HFF-Myc (cell line): ENCODE measurements at places on chromosomes 7 and 10.

- no peak for DNase-seq
These were observed 663 bp downstream of the VPS37D start for GRCh38 chr7:73668103-73668885.

DNA sequence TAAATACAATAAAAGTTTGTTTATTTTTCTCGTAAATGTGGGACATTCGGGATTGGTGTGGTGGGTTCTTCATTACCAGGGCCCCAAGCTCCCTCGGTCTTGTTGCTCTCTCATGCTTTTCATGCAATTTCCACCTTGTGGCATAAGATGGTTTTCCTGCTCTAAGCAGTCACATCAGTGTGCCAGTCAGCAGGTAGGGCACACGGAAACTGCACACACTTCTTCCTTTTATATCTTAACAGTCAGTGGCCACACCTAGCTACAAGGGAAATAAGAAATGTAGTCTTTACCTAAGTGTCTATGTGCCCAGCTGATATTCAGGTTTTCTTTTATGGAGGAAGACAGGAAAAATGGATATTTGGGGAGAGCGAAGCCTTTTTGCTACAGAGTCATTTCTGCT lies 6.5 kb downstream of the TAF5 start:
- no peak for DNase-seq

GRCh38 chr10:69345402-69345801 lies 67.1 kb downstream of the HK1 start:
- no peak for DNase-seq

DNA sequence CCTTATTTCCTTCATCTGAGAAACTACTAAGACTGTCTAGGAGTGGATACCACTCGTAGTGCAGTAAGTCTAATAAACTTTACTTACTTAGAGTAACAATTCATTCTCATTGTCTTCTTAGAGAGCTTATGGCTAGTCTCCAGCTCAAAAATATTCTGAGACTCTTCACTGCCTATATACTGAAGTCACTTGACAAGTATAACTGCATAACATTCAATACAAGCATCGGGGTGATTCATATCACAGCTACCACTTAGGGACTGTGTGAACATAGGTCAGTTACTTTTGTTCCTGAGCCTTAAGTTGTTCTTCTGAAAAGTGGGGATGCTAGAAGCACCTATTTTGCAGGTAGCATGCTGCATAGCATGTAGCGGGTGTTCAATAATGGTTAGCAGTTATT lies 111.0 kb downstream of the HTR7 start:
- no peak for DNase-seq

DNA sequence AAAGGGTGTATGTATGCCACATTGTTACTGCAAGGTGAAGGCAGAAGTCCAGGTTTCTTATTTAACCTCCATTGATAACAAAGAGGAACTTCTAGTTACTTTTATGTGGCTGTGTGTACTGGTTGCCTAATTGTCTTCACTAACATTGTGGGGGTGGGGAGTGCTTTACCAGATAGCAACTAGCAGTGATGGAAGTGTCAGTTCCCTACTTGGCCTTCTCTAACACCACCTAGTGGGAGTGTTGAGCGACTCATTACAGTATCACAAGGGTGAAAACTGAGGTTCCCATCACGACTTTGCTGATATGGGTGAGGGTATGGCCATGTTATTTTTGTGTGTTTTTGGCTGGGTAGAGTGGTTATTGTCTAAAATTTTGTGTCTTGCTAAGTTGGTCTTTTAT lies 274.4 kb downstream of the THSD7A start:
- no peak for DNase-seq

- peak; percentile 68 for DNase-seq
These were observed at the start of gene PITX3 for GRCh38 chr10:102241444-102242117. Gene PITX3 (minus strand): TSS chr10:102241512. CDS start chr10:102232080, 9,432 bp downstream.

DNA sequence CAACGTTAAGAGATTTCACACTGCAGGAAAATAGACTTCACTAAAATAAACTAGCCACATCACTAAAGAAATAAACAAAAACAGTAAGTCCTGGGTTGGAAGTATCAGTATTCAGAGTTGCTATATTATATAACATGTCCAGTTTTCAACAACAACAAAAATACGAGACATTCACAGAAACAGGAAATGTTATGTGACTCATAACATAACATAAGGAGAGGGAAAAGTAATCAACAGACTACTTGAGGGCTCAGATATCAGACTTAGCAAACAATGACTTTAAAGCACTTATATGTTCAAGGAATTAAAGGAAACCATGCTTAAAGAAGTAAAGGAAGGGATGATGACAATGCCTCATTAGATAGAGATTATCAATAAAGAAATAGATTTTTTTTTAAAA lies 73.5 kb upstream of the MKLN1 start:
- no peak for DNase-seq

DNA sequence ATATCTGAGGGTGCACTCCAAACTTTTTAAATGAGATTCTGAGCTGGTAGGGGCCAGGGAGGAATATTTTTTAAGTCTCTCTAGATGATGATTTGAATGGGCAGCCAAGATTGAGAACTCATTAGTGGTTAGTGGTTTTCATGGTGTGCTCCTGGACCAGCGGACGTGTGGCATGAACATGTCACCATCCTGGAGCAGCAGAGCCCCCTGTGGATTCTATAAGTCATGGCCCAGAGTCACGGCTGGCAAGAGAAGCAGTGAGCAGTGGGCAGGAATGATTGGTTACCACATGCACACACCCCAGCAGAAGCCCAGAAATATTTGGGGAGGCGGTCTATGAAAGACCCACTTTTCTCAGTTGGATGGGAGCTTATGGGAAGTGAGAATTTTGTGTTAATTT lies 21.2 kb upstream of the UCN3 start:
- DNase-seq, result peak; percentile 2

GRCh38 chr7:130560972-130561371 lies 69.1 kb downstream of the MEST start:
- DNase-seq, result peak; percentile 25

DNA sequence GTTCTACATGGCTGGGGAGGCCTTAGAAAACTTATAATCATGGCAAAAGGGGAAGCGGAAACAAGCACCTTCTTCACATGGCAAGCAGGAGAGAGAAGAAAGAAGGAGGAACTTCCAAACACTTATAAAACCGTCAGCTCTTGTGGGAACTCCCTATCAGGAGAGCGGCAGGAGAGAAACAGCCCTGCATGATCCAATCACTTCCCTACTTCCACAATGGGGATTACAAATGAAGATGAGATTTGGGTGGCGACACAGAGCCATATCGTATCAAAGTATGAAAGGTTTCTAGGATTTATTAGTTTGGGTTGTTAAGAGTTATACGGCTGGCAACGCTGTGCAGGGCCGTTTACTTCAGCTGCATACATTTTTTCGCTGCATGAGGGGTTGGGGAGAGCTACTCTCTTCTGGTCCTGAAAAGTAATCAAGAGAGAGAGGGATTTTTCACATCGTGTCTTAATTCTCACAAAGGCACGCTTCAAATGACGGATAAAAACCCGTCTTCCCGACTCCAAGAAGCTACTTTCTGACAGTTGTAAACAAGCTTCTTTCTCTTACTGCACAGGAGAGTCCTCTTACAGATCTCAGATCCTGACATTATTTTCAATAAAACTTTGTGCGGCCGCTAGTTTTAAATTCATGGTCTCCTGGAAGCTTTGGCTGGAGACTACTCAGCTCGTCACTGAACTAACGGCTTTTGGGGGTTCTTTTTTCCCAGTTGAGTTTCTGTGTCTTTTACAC lies 751 bp upstream of the GTPBP10 start:
- DNase-seq, result no peak

DNA sequence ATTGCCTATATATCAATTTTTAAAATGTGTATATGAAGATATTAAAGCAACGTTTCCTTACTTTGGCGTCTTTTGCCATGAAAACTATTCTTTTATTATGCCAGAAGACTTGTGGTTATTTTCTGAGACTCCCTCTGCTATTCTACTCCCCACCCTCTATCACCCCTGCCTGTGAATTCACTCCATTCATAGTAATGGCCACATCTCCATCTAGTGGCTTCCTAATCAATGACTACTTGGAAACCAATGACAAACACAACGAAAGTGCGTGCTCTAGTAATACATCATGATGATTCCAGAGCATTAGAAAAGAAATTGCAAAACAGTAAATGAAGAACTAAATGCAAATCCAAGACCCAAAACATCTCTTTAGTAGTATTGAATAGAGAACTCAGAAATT lies 186.7 kb upstream of the HGF start:
- DNase-seq, result peak; percentile 33

GRCh38 chr10:129960481-129961156 lies 3.5 kb downstream of the EBF3 start:
- no peak for DNase-seq
